ENCODE measurements at places on chromosomes 1 and 21. TPM values are rescaled to one million over a fixed set of nuclear protein-coding genes. Genes with fewer than 3 reads are reported as not detected.

DNA sequence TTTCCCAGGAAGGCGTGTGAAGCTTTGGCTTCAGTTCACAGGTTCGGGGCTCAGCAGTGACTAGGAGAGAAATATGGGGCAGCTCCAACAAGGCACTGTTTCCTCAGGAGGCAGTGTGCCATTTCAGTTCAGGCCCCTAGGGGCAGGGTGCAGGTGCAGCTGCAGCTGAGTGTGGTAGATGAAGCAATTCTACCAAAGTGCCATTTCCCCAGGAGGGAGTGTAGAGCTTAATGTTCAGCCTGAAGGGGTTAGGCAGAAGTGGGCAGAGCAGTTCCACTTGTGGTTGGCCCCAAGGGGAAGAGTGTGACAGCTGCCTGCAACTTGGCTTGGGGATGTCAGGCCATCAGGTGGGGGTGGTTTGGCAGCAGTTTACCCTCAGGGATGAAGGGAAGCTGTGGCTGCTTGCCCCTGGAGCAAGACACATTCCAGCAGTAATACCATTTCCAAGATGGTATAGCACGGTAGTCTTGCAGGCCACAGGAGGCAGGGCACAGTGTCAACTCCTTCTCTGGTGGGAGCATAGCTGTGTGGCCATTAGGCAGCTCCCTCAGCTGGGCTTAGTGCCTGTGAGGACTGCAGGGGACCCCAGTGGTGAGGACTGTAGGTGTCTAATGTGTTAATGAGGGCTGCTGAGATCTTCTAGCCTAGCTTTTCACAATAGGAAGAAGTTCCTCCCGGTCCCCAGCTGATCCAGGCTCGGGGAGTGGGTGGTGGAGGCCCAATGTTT, 34.7 kb downstream of the RGSL1 start:
- peak; percentile 12 for DNase-seq

- DNase-seq: no peak
Observed at GRCh38 chr1:116820369-116820768, 66.1 kb downstream of the CD2 start.

GRCh38 chr1:111486431-111486830, 12.6 kb downstream of the C1orf162 start:
- DNase-seq: no peak

GRCh38 chr1:179663810-179664209, 72.2 kb downstream of the TDRD5 start:
- DNase-seq: no peak

DNA sequence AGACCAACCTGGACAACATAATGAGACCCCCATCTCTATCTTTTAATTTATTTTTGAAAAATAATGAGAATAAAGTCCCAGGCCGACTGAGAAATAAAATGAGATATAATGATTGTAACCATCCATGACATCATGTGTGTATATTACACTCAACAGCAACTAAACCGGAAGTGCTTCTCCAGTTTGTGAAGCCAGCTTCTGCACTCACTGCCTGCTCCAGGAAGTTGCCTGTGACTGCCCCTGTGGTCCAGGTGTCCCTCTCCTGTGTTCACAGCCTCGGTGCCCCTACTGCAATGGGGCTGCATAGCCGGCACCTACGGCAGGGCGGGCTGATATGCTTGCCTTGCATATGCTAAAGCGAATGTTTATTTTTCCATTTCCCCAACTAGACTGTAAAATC, 68.3 kb downstream of the SSBP3 start:
- peak; percentile 35 for DNase-seq

GRCh38 chr1:223258751-223259198, 105.2 kb downstream of the SUSD4 start:
- DNase-seq: no peak

DNA sequence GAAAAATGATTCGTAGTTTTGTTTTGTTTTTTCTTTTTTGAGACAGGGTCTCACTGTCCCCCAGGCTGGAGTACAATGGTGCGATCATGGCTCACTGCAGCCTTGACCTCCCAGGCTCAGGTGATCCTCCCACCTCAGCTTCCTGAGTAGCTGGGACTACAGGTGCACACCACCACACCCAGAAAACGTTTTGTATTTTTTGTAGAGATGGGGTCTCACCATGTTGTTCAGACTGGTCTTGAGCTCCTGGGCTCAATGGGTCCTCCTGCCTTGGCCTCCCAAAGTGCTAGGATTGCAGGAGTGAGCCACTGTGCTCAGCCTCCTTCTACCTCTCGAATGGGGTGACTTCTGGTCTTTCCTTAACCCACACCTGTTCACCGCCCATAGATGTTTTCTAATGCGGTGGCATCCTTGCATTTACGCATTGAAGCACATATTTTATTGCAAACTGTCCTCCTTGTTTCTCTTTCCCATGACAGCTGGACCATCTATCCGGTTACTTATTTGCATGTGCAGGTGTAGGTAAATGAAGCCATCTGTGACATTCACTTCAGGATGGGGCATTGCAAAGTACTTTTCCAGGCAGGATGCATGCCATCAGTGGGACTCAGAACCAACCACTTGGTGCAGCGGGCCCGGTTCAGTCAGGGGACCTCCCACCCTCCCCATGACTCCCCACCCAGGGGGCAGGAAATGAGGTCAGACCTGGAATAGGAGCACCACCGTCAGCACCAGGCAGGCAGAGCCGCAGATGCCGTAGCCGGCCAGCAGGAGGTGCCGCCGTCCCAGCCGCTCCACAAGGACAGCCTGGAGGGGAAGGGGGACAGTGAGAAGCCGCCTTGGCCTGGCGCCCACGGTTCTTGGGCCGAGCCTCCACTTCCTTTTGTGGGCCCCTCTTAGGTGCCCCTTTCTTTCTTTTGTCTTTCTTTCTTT, 16.5 kb downstream of the SLC2A7 start:
- DNase-seq: peak; percentile 55

DNA sequence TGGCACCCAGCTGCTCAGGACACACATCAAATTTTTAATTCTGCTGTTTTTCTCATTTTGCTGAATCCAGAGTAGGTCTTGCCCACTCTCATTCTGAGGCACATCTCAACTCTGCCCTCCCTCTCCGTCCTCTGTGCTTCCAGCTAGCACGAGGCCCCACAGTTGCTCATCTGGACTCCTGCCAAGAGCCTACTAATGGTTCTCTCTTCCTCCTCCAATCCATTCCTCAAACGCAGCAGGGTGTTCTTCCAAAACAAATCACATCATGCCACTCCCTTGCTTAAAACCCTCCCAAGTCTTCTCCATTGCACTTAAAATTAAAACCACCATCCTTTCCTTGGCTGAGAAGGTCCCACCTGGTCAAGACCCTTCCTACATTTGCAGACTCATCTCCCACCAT, 49.8 kb upstream of the SCAF4 start:
- DNase-seq: no peak

GRCh38 chr1:214571281-214571680, 19.9 kb upstream of the PTPN14 start:
- no peak for DNase-seq

GRCh38 chr1:220430059-220430458, 97.9 kb upstream of the MARK1 start:
- no peak for DNase-seq

GRCh38 chr1:211598514-211598913, 19.6 kb upstream of the SLC30A1 start:
- no peak for DNase-seq

FCGR2B gene
- not detected for total RNA-seq

BRDT gene
- not detected for total RNA-seq

FALEC gene
- not detected for total RNA-seq

Data from activated CD8-positive, alpha-beta T cell treated with anti-CD3 and anti-CD28 coated beads for 36 hours (primary cell).